Glutamatergic neuron (in vitro differentiated cells): ENCODE measurements at places on chromosomes 1 and 21.

DNA sequence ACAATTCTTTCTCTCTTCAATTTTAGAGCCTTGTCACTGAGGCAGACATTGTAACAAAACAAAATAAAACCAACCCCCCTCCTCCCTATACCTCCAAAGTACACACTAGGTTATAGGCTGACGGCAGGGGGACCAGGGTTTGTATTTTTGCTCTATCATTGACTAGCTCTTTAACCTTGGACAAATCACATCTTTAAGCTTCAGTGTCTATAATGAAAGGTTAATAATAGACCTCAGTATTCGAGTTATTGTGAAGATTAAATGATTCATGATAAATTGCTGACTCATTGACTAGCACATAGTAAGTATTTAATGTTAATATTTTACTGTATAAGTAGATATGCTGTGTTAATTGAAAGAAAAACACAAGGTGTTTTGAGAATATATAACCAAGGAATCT, 1267.6 kb upstream of the ADGRL2 start:
- DNase-seq, result no peak

GRCh38 chr1:60875138-60875537, 207.2 kb upstream of the NFIA start:
- no peak for DNase-seq

DNA sequence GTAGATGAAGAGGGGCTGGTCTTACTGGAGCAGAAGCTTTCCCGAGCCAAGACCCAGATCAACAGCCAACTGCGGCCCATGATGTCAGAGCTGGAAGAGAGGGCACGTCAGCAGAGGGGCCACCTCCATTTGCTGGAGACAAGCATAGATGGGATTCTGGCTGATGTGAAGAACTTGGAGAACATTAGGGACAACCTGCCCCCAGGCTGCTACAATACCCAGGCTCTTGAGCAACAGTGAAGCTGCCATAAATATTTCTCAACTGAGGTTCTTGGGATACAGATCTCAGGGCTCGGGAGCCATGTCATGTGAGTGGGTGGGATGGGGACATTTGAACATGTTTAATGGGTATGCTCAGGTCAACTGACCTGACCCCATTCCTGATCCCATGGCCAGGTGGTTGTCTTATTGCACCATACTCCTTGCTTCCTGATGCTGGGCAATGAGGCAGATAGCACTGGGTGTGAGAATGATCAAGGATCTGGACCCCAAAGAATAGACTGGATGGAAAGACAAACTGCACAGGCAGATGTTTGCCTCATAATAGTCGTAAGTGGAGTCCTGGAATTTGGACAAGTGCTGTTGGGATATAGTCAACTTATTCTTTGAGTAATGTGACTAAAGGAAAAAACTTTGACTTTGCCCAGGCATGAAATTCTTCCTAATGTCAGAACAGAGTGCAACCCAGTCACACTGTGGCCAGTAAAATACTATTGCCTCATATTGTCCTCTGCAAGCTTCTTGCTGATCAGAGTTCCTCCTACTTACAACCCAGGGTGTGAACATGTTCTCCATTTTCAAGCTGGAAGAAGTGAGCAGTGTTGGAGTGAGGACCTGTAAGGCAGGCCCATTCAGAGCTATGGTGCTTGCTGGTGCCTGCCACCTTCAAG, 57.3 kb downstream of the LAMC2 start:
- no peak for DNase-seq

- DNase-seq, result no peak
Measured at GRCh38 chr1:30902593-30903290, 5.8 kb downstream of the SDC3 start.

GRCh38 chr1:245790441-245790840, 635.7 kb downstream of the KIF26B start:
- no peak for DNase-seq

GRCh38 chr1:1200876-1201810, 5.2 kb downstream of the TNFRSF18 start:
- peak; percentile 50 for DNase-seq

GRCh38 chr1:214404154-214404553, 123.2 kb downstream of the SMYD2 start:
- DNase-seq, result no peak

- peak; percentile 76 for DNase-seq
Measured at GRCh38 chr1:36400825-36401601, 3.3 kb upstream of the LSM10 start.

- DNase-seq, result no peak
Measured at GRCh38 chr1:82587371-82587770, 786.6 kb downstream of the ADGRL2 start.

GRCh38 chr1:7595336-7595735, 175.8 kb upstream of the VAMP3 start:
- DNase-seq, result no peak

DNA sequence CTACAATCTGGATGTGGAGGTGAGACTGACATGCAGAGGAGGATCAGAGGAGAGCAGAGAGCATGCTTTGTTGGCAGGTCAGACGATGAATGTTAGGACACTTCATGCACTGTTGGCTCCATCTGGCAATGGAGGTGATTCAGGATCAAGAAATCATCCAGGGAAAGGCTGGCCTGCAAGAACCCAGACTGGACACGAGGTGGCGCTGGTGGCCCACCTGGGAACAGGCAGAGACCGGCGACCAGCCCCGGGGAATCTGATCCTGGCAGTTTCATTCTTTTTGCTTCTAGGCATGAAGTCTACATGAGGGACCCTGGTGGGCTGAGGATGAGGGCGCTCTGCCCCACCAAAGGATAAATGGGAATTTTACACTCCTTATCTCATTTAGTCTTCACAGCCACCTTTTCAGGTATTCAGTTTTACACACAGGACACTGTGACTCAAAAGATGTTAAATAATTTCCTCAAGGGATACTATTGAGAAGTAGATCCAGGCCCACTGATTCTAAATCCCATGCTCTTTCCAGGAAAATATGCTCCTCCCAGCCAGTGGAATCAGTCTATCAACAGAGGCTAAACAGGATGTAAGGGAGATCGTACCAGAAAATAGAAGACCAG, 26.2 kb upstream of the SCMH1 start:
- DNase-seq, result peak; percentile 88

GRCh38 chr1:15231714-15232201, 15.3 kb upstream of the FHAD1 start:
- no peak for DNase-seq

DNA sequence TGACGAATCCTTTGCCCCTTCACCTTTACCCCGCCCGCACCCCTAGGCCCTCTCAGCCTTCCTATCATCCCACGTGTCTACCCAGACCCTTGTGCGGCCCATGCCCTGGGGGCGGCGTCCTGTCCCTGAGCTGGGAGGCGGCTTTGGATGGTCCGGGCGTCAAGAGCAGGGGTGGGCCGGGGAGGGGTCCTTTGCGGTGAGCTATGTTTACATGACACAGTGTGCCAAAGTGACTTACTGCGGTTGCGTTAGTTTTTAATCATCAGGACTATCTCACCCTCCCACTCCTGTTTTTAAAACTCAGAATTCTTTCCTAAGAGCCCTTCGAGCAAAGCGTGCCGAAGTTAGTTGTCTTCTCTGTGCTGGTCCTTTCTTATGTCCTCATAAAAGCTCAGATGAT, 144.6 kb downstream of the PGBD5 start:
- DNase-seq, result no peak

DNA sequence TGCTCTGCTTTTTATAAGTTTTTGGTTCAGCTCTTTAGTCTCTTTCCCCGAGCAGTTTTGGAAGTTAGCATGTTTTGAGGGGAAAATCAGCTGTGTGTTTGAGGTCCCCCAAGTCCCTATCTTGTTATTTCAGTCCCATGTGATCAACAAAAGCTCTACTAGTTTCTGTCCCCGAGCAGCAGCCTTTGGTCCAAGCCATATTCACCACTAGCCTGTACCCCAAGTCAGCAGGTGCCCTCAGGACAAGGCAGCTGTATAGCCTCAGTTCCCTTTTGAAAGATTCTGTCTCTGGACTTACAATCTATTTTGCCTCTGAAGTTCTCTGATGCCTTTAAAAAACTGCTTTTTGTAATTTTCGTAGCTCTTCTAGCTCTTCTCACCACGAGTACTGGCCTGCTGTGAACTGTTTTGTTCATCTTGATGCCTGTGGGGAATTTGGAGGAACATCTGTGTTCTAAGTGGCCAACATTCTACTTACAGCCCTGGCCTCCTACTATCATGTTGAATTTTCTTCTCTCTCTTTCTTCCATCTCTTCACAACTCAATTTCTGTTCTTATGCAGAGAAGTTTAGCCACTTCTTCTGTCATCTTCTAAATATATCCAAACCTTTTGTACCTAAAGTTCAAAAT, 16.7 kb downstream of the UAP1 start:
- DNase-seq, result no peak

GRCh38 chr1:67952071-67952470, 98.4 kb downstream of the DIRAS3 start:
- no peak for DNase-seq

GRCh38 chr1:15571266-15571665, 13.6 kb downstream of the AGMAT start:
- no peak for DNase-seq

GRCh38 chr1:239308701-239309333, 77.6 kb upstream of the CHRM3 start:
- DNase-seq, result peak; percentile 68

DNA sequence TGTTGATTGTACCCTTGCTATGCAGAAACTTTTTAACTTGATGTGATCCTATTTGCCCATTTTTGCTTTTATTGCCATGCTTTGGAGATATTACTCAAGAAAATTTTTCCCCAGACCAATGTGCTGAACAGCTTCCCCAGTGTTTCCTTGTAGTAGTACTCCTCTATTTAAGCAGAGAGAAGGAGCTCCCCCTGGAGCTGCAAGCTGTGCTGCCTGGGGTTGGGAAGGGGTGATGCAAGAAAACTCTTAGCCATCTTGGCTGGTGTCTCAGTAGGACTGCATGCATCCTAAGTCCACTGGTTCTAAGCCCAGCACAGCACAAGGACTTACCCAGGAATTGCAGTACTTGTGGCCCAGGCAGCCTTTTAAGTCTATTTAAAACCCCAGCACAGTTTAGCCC, 121.6 kb downstream of the NTMT2 start:
- no peak for DNase-seq

GRCh38 chr1:100322436-100323211, 29.7 kb upstream of the CDC14A start:
- DNase-seq, result no peak

DNA sequence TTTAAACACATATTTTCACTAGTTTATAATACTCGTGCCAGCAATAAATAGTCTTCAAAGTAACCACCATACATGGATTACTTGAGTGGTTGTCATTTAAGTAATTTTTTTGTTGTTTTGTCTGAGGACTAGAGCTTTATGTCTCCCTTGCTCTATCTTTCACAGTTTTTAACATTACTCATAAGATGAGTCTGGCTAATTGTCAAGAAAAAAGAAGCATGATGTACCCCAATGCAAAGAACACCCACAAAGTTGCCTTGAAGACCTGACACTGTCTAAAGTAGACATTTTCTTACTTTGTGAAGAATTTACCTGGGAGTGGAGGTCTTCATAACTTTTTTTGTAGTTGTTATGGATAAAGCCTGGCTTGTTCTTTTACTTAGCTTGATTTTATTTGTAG, 210.4 kb upstream of the BRINP3 start:
- no peak for DNase-seq

GRCh38 chr1:38578271-38578951, 281.2 kb downstream of the RRAGC start:
- DNase-seq, result peak; percentile 43

DNA sequence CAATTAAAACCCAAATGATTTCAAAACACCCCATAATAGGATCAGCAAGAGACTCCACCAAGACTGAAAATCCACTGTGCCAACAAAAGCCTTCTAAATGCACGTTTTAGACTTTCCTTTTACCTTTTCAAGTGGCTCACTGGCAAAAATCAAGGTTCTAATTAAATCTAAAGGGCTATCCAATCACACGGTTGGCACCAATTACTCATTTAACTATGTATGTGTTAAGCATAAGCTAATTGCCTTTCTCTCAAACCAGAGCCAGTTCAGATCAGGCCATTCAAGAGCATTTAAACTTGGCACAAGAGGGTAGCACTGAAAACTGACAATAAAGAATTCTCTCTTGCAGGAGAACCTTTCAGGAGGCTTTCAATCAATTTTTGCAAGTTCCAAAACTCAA, 139.5 kb downstream of the RGS7 start:
- DNase-seq, result no peak

DNA sequence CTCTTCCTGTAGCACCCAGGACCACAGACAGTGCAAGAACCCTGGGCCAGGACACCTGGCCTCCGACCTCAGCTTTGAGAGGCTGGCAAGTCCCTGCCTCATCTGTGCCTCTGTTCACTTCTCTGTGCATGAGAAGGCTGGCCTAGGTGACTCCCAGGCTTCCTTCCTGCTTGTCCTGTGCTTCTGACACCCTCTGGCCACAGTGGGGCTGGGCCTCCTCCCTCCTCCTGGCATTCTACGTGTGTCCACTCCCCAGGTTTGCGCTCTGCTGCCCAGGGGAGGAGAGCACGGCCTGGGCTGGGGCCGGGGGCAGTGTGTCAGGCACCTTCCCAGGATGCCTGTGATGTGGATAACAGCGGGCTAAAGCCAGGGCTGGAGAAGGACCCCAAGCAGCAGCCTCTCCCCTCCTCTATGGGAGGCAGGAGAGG, 30.3 kb upstream of the PKP1 start:
- DNase-seq, result no peak

GRCh38 chr1:17306921-17307320, 1.1 kb upstream of the PADI4 start:
- DNase-seq, result no peak

GRCh38 chr1:47690341-47691250, 252.8 kb downstream of the FOXD2 start:
- no peak for DNase-seq

DNA sequence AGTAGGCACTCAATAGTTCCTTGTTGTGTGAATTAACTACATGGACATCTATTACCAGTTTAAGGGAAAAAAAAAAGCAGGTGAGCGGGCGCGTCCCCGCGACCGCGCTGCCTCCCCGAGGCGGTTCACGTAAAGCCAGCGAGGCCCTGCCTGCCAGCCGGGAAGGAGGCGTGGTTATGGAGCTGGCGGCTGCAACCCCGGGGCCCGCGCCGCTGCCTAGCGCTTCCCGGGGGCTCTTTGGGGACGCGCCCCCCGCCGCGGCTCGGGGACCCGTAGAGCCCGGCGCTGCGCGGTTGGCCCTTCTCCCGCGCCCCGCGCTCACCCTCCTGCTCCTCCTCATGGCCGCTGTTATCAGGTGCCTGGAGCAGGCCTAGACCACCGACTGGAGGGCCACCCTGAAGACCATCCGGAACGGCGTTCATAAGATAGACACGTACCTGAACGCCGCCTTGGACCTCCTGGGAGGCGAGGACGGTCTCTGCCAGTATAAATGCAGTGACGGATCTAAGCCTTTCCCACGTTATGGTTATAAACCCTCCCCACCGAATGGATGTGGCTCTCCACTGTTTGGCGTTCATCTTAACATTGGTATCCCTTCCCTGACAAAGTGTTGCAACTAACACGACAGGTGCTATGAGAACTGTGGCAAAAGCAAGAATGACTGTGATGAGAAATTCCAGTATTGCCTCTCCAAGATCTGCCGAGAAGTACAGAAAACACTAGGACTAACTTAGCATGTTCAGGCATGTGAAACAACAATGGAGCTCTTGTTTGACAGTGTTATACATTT, 2.6 kb upstream of the CC2D1B start:
- peak; percentile 74 for DNase-seq
